ENCODE measurements at places on chromosomes 4 and X.

GRCh38 chrX:155086202-155086840 lies 15.0 kb downstream of the BRCC3 start:
- no peak for DNase-seq

DNA sequence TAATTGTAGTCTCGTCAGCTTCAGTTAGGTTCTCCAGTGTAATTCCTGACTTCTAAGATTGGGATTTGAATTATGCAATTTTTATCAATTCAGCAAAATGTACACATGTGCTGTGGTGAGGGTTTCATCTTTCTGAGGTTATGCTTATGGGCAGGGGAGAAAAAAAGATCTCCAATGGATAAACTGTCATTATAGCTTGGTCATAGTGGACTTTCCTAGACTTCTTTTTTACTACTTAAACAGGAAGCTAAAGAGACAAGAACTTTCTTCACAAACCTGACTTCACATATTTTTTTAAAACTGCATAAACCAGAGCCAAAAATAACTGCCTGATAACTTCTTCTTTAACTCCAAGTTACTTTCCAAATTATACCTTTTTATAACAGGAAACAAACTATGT lies 21.7 kb upstream of the SPP1 start:
- DNase-seq: no peak

DNA sequence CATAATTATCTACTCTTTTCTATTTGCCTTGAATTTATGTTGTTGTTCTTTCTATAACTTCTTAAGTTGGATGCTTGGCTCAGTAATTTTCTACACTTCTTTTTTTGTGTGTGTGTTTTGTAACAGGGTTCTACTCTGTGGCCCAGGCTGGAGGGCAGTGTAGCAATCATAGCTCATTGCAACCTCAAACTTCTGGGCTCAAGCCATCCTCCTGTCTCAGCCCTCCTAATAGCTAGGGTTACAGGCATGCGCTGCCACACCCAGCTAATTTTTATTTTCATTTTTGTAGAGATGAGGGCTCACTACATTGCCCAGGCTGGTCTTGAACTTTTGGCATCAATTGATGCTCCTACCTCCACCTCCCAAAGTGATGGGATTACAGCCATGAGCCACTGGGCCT lies 20.7 kb upstream of the UCHL1 start:
- DNase-seq: no peak

DNA sequence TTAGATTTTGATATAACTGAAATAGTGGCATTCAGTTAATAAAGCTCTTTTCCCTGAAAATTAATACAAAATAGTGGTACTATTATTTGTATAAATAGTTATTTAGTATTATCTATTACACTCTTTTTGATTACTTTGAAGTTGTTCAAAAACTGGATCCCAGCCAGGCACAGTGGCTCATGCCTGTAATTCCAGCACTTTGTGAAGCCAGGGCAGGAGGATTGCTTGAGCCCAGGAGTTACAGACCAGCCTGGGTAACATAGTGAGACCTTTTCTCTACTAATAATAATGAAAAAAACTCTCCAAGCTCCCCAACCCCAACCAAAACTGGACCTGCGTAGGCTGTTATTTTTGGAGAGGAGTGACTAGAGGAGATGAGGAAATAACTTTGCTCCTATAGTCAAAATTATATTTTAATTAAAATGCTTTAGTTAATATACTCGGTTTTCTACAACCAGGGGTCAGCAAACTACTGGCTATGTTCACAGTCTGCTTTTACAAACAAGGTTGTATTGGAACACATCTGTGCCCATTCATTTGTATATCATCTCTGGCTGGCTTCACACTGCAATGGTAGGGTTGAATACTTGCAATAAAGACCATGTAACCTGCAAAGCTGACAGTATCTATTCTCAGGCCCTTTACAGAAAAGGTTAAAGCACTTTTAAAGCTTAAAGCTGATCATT lies 27.6 kb downstream of the GUCY1A1 start:
- no peak for DNase-seq

DNA sequence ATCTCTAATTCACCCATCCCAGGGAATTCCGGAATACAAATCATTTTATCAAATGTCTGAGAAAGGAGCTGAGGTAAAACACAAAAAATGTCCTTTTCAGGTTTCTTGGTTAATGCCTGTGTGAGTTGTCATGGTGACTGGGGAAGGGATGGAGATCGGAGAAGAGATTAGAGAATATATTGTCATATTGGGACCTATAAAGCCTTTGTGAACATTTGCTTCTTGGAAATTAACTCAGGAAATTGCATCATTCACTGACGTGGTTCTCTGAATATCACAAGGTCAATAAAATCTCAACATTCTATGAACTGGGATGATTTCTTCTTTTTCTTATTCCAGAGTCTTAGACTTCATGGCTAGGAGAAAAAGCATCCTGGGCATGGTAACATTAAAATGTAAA lies 174.8 kb upstream of the GLRA2 start:
- no peak for DNase-seq

DNA sequence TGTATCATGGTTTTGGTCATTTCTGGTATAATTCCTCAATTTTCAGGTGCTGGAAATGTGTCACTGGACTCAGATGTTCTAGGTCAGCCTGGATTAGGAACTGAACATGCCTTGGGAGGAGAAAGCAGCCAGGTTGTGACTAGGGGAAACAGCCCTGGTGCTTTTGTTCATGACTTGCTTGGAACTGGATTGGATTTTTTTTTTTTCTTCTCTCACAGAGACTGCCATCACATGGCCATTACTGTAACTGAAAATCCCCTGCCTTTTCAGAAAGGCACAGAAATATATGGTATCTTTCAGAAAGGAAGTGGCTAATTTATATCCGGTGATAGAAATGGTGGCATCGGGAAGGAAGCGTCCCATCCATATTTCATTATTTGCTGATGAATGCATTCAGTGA lies 34.6 kb downstream of the SEPTIN11 start:
- DNase-seq: no peak

DNA sequence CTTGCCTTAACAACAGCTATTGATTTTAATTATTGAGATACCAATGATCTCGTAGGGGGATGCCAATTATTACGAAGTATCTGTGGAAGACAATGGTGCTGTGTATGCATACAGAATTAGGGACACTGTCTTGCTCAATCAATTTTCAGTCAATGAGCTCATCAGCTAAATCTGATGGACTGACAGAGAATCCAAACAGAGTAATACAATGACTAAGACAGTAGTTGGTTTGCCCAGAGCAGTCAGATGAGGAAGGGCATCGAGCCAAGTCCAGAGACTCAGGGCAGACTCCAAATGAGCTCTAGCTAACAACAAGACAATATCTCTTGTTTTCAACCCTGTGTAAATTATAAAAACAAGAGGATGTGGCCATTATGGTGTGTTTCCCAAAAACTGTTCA lies 14.7 kb upstream of the GSX2 start:
- no peak for DNase-seq

DNA sequence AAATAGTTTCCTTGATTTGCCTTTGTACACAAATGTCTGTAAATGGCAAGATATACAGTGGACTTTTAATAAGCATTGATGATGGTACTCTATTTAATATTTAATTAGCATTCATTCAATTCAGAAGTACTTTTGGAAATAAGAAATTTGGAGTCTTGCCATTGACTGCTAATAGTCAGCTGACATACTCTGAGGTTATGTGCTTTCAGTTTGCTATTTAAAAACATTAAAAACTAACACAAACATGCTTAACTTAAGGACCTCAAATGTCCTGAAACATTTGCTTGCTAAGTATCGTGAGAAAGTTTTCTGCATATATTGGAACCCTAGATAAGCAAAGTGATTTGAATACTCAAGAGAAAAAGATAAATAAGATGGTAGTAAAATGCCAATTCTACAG lies 64.6 kb downstream of the REELD1 start:
- no peak for DNase-seq

- DNase-seq: no peak
Measured at GRCh38 chr4:109589605-109590004, 29.6 kb downstream of the MCUB start.

- no peak for DNase-seq
Measured at GRCh38 chrX:13165266-13166189, 121.1 kb upstream of the FAM9C start.

DNA sequence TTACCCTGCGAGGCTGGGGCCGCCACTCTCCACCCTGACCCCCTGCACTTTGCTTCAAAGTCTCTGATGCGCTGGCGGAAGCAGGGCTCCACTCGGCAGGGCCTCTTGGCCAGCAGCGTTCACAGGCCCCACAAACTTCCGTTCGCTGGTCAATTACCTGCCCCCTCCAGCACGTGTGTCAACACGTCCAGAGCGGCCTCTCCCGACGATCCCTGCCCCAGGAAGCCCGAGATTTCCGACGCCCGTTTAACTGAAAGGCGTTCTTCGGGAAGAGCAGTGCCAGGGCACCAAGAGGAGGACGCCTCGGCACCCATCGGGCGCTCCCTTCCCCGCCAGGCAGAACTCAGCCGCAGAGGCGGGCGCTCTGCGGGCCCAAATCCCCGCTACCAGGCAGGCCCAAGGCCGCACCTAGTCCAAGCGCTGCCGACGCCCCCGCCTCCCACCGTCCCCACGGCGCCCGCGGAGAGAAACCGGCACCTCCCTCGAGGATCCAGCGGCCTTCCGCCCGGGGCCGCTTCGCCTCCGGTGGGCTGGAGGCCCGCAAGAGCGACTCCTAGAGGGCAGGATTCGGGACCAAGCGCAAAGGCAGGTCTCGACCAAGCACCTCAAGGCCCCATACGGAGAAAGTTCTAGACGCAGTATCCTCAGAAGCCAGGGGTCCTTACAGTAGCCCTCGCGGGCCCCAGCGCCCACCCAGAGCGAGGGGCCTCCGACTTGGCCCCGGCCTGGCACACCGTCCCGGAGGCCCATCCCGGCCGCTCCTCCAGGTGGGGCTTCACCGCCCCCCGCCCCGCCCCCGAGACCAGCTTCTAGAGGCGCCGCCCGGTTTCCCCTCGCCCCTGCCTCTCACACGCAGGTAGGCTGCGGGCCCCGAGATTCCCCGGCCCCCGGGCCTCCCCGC lies 586 bp downstream of the BCAP31 start:
- no peak for DNase-seq

DNA sequence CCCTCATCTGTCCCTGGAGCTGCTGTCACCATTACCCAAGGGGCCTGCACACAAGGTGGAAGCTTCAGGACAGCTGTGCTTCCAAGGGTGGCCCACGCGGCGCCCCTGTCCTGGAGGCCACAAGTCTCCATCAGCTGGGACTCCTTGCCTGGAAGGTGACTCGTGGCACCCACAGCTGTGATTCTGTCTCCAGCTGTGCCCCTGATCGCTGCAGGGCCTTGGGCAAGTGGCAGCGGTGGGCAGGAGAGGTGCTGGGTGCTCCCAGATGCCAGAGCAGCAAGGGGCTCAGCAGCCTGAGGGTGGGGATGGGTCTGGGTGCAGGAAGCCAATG lies 9.0 kb upstream of the DUSP9 start:
- DNase-seq: no peak

GRCh38 chr4:172096786-172097185 lies 283.6 kb downstream of the GALNTL6 start:
- no peak for DNase-seq

DNA sequence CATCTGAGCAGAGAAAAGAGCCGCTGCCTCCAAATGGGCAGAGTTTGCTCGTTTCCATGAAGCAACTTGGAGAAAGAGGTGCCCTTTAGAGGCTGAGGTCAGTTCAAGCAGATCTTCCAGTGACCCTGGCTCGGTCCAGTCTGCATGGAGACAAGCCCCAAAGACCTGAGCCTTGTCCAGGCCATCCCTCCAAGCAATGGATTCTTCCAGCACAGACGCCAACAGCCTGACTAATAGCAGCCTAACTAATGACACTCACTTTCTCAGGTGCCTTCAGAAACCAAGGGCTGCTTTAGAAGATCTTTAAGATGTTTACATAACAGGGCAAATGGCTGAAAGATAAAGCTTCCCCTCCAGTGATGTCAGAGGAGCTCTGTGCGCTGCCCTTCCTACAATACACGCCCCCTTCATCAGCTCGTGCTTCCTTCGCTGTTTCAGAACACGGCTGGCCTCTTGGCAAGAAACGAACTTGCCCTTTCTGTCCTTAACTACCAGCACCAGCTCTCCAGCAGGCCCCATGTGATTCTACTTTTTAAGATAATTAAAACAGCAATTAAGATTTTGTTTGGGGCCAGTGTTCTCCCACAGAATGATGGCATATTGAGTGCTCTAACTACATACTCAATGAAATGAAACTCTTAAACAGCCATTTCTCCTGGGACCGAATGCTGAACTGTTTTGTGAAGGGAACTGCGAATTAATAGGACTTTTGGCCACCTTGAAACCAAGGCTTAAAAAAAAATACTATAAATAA lies 119.0 kb downstream of the GPR143 start:
- no peak for DNase-seq

GRCh38 chrX:72467135-72467534 lies 105.5 kb downstream of the HDAC8 start:
- no peak for DNase-seq

GRCh38 chr4:128256539-128256938 lies 31.1 kb downstream of the PGRMC2 start:
- no peak for DNase-seq

GRCh38 chr4:16573739-16574138 lies 324.7 kb downstream of the LDB2 start:
- no peak for DNase-seq

DNA sequence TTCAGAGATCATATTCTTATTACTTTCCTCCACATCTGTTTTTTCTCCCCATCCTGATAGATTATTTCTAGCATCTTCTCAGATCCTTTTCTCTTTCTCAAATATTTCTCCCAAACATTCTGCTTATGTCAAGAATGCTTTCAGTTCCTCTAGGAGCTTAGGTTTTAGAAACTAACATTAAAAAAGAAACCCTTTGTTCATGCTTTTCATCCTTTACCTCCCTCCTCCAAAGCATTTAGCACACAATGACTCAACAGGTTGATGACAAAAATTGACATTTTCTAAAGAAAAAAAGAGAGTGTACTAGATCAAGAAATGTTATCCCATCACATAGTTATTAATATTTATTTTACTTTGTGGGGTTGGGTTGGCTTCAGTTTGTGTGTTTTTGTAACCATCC lies 16.5 kb upstream of the ALB start:
- no peak for DNase-seq

Data from stimulated activated CD8-positive, alpha-beta memory T cell treated with anti-CD3 and anti-CD28 coated beads, Interleukin-15, amount 100 ng/mL, for 4 hours (primary cell).